ENCODE measurements at places on chromosomes 3 and 15.

DNA sequence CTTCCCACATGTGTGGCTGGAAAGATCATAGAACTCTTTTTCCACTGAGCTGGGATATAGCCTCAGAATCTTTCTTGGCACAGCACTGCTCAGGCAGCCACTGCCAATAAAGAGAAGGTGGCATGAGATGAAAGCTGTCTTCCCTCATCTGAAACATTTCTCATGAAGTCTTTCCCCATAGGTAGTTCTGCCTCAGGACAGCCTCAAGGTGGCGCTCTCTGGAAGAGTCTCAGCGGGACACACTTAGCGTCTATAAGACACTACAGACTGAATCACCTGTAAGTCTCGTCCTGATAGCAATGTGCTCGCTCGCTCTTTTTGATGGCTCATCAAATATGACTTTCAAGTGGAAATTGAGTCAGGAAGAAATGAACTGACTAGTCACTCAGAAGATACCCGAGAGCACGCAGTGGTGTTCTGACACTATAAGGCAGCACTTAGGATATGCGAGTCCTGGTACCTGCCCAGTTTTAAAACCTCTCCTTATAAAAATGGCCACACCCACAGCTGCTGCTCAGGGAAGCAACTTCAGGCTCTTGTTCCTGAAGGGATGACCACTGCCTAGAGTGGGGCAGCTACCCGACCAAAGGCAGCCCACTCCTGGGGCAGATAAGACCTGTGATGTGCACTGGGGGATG, 269.5 kb downstream of the SUCLG2 start:
- peak; percentile 56 for DNase-seq
- no peaks in the 10 kb centered on the region for H3K36me3 ChIP-seq
- no peaks in the 10 kb centered on the region for H3K4me1 ChIP-seq
- H3K4me3 ChIP-seq, result no peak overlapping the region
- H3K27ac ChIP-seq, result no peak overlapping the region

DNA sequence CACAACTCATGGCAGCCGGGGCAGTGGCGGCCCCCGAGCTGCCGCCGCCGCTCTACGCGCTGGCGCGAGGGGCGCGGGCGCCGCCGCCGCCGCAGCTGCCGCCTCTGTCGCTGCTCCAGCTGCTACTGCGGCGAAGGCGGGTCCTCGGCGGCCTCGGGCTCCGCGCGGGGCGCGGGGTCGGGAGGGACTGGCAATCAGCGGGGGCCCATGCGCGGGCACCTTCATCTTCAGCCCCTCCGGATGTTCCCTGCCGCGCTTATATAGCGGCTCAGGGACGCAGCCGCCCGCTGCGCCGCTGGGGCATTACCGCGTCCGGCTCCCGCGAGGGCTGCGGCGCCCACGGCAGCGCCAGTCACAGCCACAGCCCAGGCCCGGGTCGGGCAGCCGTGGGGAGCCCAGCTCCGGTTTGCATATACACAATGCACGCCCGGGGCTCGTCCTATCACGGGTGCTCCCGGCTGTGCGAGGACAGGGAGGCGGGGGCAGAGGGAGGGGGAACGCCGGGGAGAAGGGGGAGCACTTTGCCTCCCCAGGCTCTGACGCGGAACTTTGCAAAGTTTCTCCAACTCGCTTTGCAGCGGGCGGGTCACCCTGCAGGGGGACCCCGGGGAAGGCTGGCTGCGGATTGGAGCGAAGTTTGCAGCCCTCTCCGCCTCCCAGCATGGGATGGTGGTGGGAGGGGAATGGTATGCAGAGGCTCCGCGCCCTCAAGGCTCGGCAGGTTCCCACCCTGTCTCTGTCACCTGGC, at the start of gene VGLL3:
TSS of gene VGLL3 (minus strand) at position 416 of the 748 bp plus-strand sequence. CDS start at position 10, 406 bp downstream.
- H3K4me1 ChIP-seq, result no peaks in the 10 kb centered on the region
- H3K27ac ChIP-seq, result no peak within 1 kb of the TSS
- H3K36me3 ChIP-seq, result no peaks in the 10 kb centered on the region
- no peak within 1 kb of the TSS for H3K4me3 ChIP-seq
- DNase-seq, result no peak
- H3K27me3 ChIP-seq, result no peaks in the 10 kb centered on the region

DNA sequence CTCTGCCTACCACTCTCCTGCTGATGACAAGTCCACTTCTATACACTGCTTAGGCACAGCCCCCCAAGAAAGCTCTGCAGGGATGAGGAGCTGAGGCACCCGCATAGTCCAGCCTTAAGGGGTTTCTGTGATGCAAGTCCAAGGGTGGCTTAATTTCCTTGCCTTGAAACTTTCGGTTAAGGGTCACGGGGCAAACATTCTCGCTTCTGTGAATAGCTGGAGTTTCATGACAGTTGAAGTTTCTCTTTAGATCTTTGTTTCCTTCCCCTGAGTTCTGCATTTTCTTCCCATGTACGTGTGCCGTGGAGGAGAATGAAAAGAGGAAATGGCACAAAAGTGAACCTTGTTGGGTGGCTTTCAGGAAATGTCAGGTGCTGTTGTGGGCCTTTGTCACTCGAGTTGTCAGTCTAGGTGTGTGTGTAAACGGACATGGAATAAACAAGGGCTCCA, 7.0 kb downstream of the GPR160 start:
- no peak overlapping the region for H3K27ac ChIP-seq
- DNase-seq, result no peak
- H3K4me3 ChIP-seq, result no peak overlapping the region
- H3K4me1 ChIP-seq, result peaks cover 14% of the 10 kb centered on the region
- no peaks in the 10 kb centered on the region for H3K27me3 ChIP-seq

GRCh38 chr3:34988296-34988695, 651.0 kb upstream of the ARPP21 start:
- H3K4me3 ChIP-seq, result no peak overlapping the region
- H3K27ac ChIP-seq, result no peak overlapping the region
- no peaks in the 10 kb centered on the region for H3K27me3 ChIP-seq
- no peak for DNase-seq
- no peaks in the 10 kb centered on the region for H3K4me1 ChIP-seq

- H3K4me1 ChIP-seq, result no peaks in the 10 kb centered on the region
- H3K36me3 ChIP-seq, result peaks cover 23% of the 10 kb centered on the region
- H3K27me3 ChIP-seq, result no peaks in the 10 kb centered on the region
These were observed 17.6 kb downstream of the RSL24D1 start for GRCh38 chr15:55179141-55179540.

DNA sequence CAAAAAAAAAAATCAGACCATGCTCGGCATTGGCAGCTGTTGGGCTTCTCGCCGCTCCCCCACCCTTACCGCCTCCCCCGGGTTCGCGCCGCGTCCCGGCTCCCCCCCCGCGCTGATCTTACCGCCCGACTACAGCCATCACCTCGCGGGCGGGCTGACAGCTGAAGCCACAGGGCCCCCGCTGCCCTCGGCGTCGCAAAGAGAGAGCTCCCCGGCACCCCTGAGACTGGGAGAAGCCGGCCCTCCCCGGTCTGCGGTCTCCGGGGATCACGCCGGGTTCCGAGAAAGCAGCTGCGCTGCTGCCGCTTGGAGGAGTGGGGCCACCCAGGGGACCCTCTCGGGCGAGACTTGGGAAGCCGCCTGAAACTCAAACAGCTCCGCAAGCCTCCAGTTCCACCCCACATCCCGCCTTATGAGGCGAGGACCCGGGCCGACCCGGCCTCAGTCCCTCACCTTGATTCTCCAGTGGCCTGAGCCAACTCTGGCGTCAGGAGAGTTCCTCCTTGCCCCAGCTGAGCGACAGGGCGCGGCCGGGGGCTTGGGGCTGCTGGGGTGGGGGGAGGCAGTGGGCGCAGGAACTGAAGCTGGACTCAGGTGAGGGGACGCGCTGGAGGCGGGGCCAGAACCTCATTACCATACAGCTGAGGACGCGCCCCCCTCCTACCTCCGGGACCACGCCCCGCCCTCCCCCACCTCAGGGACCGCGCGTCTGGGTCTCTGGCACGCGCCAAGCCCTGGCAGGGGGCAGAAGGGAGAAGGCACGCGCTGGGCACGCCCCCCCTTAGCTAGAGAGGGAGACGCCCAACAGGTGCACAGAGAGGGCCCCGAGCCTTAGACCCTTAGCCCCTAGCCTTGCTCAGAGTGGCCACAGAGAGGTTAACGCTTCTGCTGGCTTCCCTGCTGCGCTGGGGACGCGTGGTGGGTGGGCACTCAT, 1.0 kb upstream of the DLL4 start:
- peak overlapping the region; percentile 67 for H3K4me3 ChIP-seq
- no peak for DNase-seq
- peaks cover 37% of the 10 kb centered on the region for H3K4me1 ChIP-seq
- H3K27me3 ChIP-seq, result peaks cover 48% of the 10 kb centered on the region
- H3K27ac ChIP-seq, result no peak overlapping the region

GRCh38 chr3:53274938-53275605, 19.2 kb upstream of the TKT start:
- H3K36me3 ChIP-seq, result no peaks in the 10 kb centered on the region
- H3K27ac ChIP-seq, result no peak overlapping the region
- no peak for DNase-seq
- H3K4me3 ChIP-seq, result no peak overlapping the region

- DNase-seq, result no peak
- no peaks in the 10 kb centered on the region for H3K36me3 ChIP-seq
- H3K27ac ChIP-seq, result no peak overlapping the region
- H3K4me3 ChIP-seq, result no peak overlapping the region
- no peaks in the 10 kb centered on the region for H3K27me3 ChIP-seq
These were observed 44.4 kb upstream of the SPRED1 start for GRCh38 chr15:38208206-38208605.

- no peak overlapping the region for H3K4me3 ChIP-seq
- H3K27me3 ChIP-seq, result no peaks in the 10 kb centered on the region
- H3K4me1 ChIP-seq, result no peaks in the 10 kb centered on the region
- no peak for DNase-seq
- no peaks in the 10 kb centered on the region for H3K36me3 ChIP-seq
- H3K27ac ChIP-seq, result no peak overlapping the region
These were observed 12.4 kb upstream of the CHRM5 start for GRCh38 chr15:33955945-33956344.

DNA sequence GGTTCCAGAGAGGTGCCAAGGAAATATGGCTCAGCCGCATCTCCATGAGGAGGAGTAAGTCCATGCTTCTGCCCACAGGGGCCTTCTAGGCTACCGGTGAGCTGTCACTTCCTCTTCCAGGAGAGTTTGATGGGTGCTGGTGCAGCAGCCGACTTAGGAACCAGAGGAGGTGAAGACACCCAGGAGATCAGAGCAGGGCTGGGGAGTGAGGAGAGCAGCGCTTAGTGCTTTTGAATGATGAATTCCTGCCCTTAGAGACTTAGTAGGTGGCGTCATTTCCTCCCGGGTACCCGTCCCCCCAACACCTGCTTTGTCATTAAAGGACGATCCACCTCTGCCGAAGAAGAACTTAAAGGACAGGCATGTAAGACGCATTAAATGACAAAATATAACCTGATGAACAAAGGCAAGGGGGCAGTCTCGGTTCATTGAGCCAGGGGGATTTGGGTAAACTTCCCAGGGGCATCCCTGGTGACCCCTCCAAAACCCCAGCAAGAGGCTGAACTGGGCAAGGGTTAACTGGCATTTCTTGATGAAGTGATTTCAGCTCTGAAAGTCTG, 67.6 kb downstream of the HES1 start:
- no peak overlapping the region for H3K27ac ChIP-seq
- H3K4me3 ChIP-seq, result peak overlapping the region; percentile 60
- H3K36me3 ChIP-seq, result no peaks in the 10 kb centered on the region
- no peak for DNase-seq
- H3K4me1 ChIP-seq, result peaks cover 5% of the 10 kb centered on the region

DNA sequence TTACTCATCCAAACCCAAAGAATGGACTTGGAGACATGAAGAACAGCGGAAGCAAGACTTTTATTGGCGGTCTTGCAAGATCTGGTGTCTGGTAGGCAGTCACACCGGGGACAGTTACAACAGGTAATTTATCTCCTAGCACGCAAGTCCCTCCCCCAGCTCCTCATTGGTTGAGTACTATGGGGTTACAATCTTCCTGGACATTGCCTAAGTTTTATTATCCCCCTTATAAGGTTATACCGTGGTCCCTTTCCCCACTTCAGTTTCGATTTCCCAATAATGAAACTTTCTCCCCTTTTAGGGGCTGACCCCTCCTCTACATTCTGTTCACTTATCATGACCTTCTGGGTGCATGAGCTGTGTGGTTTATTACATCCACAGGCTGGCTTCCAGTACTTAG, 18.7 kb downstream of the ARL8B start:
- no peak for DNase-seq
- H3K27ac ChIP-seq, result no peak overlapping the region
- H3K4me3 ChIP-seq, result no peak overlapping the region
- H3K4me1 ChIP-seq, result peaks cover 31% of the 10 kb centered on the region
- H3K27me3 ChIP-seq, result no peaks in the 10 kb centered on the region
- no peaks in the 10 kb centered on the region for H3K36me3 ChIP-seq

DNA sequence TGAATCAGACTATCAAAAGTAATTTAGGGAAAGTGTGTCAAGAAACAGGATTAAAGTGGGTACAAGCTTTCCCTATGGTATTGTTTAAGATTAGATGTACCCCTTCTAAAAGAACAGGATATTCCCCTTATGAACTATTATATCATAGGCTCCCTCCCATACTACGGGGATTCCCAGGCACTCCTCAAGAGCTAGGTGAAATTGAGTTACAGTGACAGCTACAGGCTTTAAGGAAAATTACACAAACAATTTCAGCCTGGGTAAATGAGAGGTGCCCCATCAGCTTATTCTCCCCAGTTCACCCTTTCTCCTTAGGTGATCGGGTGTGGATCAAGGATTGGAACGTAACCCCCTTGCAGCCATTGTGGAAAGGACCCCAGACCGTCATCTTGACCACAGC, 240.8 kb upstream of the CNTN6 start:
- H3K4me1 ChIP-seq, result no peaks in the 10 kb centered on the region
- DNase-seq, result no peak
- no peaks in the 10 kb centered on the region for H3K36me3 ChIP-seq

- peaks cover 23% of the 10 kb centered on the region for H3K4me1 ChIP-seq
- no peak overlapping the region for H3K4me3 ChIP-seq
- no peaks in the 10 kb centered on the region for H3K27me3 ChIP-seq
- peak; percentile 15 for DNase-seq
These were observed 27.0 kb downstream of the SHQ1 start for GRCh38 chr3:72821161-72821781.

GRCh38 chr3:194584866-194585265, 48.4 kb downstream of the TMEM44 start:
- no peak for DNase-seq
- peaks cover 13% of the 10 kb centered on the region for H3K4me1 ChIP-seq
- H3K4me3 ChIP-seq, result peak overlapping the region; percentile 89

GRCh38 chr3:73493543-73494308, 131.0 kb downstream of the PDZRN3 start:
- H3K27me3 ChIP-seq, result no peaks in the 10 kb centered on the region
- H3K4me3 ChIP-seq, result no peak overlapping the region
- DNase-seq, result no peak
- no peaks in the 10 kb centered on the region for H3K36me3 ChIP-seq
- H3K27ac ChIP-seq, result no peak overlapping the region

DNA sequence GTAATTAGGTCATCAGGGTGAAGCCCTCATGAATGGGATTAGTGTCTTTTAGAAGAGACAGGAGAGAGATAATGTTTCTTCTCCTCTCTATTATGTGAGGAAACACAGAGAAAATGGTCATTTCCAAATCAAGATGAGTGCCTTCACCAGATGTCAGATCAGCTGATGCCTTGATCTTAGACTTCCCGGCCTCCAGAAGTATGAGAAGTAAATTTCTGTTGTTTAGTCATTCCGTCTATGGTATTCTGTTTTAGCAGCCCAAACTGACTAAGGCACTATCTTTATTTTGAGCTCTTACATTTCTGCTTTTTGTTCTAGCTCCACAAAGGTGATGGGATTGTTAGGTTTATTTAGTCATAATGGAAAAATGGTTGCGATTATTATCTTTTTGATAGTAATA, 273.2 kb upstream of the GADL1 start:
- H3K4me1 ChIP-seq, result no peaks in the 10 kb centered on the region
- H3K27me3 ChIP-seq, result no peaks in the 10 kb centered on the region
- H3K36me3 ChIP-seq, result no peaks in the 10 kb centered on the region
- no peak overlapping the region for H3K4me3 ChIP-seq
- DNase-seq, result no peak

GRCh38 chr3:64533617-64534317, 154.0 kb downstream of the ADAMTS9 start:
- no peak for DNase-seq
- no peaks in the 10 kb centered on the region for H3K36me3 ChIP-seq
- no peak overlapping the region for H3K27ac ChIP-seq
- no peak overlapping the region for H3K4me3 ChIP-seq
- H3K4me1 ChIP-seq, result no peaks in the 10 kb centered on the region
- no peaks in the 10 kb centered on the region for H3K27me3 ChIP-seq

Measured in CD8-positive, alpha-beta memory T cell (primary cell).